ENCODE measurements at places on chromosomes 1 and 21. TPM values are rescaled to one million over a fixed set of nuclear protein-coding genes. Genes with fewer than 3 reads are reported as not detected.

The MEX3A gene
- polyA plus RNA-seq = 40.9 TPM

The HHAT gene
- 13.7 TPM for polyA plus RNA-seq

The RWDD3 gene
- polyA plus RNA-seq = 48.5 TPM

The HSPA6 gene
- 0.35 TPM for polyA plus RNA-seq

The LRRC8D gene
- 40.5 TPM for polyA plus RNA-seq

The E2F2 gene
- polyA plus RNA-seq = 4.3 TPM

The CDK11A gene
- polyA plus RNA-seq = 26.1 TPM

The LRRC8B gene
- 8.4 TPM for polyA plus RNA-seq

The NMNAT1 gene
- polyA plus RNA-seq = 24.9 TPM

The RIMS3 gene
- polyA plus RNA-seq = 1.4 TPM

The KIAA0040 gene
- polyA plus RNA-seq = 6.4 TPM

The HES3 gene
- not detected for polyA plus RNA-seq

The NTMT2 gene
- polyA plus RNA-seq = not detected

The SERBP1 gene
- polyA plus RNA-seq = 358 TPM

The SYDE2 gene
- 7.7 TPM for polyA plus RNA-seq

The CFAP74 gene
- polyA plus RNA-seq = 1.3 TPM

The FCRL2 gene
- not detected for polyA plus RNA-seq

The SLAMF1 gene
- polyA plus RNA-seq = 0.23 TPM

The KANK4 gene
- polyA plus RNA-seq = 45.3 TPM

The C1orf94 gene
- not detected for polyA plus RNA-seq

The C1orf21 gene
- polyA plus RNA-seq = 57.0 TPM
